Left colon (tissue), 2 donors: ENCODE measurements at places on chromosomes 13 and 19. TPM values are rescaled to one million over a fixed set of nuclear protein-coding genes. Genes with fewer than 3 reads are reported as not detected.

The FAM83E gene
- total RNA-seq = 180 TPM

DNA sequence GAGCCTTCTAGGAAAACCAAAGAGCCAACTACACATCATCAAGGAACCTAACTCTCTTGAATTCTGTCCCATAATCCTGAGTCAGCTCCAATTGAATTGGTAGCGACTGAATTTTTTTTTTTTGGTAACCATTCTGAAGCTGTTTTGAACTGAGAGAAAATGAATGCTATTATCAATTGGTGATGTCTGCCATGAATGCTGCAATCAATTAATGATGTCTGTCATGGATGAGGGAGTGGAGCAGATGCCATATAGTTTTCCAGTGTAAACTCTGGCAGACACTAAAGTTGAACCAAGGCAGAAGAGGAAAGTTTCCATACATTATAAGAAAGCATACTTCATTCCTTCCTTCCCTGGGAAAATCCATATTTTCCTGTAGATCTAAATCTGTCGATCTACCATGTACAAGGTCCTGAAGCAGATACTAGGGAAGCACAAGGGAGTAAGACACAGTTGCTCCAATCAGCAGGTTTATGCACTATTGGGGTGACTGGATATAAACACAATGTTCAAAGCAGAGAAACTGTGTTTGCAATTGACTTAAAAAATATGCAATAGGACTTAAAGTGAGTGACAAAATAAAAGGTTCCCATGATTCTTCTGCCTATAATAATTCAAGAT lies 48.8 kb downstream of the MBD3L1 start:
- DNase-seq = no peak

- no peak for DNase-seq
Observed at GRCh38 chr13:74674720-74675119, 540.5 kb upstream of the KLF12 start.

DNA sequence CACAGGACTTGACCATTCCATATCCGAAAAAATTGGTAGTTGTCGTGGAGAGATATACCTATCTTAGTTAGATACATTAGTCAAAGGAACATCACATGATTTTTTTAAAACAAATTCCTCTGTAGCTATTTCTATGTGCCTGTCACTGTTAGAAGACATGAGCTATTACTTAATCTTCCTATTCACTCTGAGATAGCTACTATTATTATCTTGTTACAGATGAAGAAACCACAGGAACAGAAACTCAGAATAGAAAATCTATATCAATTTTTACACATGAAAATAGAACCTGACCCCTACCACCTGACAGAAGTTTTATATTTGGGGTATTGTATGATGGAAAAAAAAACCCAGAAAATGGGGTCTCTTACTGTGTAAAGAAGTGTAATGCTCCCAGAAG lies 68.9 kb upstream of the TDRD3 start:
- DNase-seq = no peak

DNA sequence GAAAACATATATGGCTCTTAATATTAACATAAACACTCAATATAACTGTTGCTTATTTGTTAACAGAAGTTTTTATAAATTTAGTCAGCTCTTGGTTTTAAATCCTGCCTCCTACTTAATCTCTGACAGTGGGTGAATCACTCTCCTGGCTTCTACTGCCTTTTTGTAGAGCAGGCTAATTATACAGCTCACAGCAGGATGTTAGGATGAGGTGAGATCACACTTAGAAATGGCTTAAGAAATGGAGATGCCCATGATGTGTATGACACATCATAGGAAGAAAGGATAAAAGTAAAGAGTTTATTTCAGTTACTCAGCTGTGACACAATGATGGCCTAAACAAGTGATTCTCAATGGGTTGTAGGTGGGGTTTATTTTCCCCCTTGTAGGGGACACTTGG lies 345.6 kb downstream of the SPRY2 start:
- DNase-seq = no peak

GRCh38 chr19:18590273-18591272 lies 2.0 kb downstream of the REX1BD start:
- peak; percentile 36 for DNase-seq

DNA sequence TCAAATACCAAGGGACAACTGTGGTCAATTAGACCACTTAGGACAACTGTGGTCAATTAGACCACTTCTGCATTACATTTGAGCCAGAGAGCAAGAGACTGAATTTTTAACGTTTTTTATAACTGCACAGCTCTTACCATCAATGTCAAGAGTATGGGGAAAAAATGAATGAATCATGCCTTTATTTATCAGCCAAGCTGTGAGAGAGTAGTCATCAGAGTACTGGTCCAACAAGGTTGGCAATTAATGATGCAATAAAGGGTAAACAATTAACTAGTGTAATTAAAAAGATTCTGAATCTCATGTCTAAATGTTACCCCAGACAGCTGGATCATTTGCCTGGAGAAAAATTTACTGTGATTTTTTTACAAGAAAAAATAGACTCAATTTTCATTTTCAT lies 381.1 kb downstream of the LIG4 start:
- DNase-seq = no peak

- no peak for DNase-seq
Observed at GRCh38 chr13:82165396-82166174, 1716.7 kb downstream of the SLITRK1 start.

DNA sequence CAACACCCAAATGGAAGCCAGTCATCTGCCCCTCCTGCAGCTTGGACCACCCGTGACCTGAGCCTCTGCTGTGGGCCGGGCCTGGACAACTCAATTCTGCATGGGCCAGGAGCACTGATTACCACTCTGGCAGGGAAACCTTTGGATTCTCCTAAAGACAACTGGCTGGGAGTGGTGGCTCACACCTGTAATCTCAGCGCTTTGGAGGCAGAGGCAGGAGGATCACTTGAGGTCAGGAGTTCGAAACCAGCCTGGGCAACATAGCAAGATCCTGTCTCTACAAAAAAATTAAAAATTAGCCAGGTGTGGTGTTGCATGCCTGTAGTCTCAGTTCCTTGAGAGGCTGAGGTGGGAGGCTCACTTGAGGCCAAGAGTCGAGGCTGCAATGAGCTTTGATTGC lies 6.5 kb downstream of the EPS15L1 start:
- DNase-seq = no peak

DNA sequence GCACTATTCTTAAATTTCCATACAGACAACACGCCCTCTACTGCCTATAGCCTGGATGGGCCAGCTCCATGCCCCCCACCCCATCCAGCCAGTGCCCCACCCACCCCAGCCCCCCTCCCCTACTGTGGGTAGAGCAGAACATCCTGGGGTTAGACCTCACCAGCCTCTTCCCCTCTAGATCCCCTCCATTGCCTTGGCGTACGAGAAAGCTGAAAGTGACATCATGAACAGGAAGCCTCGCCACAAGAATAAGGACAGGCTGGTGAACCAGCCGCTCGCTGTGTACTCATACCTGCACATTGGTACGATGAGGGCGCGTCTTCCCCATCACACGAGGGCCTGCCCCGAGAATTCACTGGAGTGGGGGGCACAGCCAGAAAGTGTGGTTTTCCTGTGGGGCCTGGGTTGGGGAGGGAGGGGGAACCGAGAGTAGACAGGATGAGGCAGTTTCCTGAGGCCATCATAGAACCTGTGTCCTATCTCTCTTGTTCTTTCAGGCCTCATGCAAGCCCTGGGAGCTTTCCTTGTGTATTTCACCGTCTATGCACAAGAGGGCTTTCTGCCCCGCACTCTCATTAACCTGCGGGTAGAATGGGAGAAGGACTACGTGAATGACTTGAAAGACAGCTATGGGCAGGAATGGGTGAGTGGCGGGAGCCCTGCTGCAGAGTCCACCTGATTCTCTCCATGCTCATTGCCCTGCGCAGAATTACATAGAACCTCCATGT lies 29.1 kb downstream of the ATP12A start:
- no peak for DNase-seq

DNA sequence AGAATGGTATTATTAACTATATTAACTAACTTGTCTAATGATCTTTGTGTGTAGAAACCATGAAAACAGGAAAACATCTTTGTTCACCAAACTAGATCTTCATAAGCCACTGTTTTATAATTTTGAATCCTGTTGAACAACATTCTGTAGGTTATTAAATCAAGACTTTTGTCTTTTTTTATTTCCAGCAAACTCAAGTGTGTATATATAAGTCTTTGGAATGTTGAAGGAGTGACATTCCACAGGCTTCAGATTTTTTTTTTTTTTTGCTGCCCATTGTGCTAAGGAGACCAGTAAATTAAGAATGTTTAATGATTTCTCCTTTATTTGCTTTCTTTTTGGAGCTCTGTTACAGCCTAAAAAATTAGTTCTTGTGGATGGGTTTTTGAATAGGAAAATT lies 89.6 kb downstream of the LMO7 start:
- DNase-seq = no peak

DNA sequence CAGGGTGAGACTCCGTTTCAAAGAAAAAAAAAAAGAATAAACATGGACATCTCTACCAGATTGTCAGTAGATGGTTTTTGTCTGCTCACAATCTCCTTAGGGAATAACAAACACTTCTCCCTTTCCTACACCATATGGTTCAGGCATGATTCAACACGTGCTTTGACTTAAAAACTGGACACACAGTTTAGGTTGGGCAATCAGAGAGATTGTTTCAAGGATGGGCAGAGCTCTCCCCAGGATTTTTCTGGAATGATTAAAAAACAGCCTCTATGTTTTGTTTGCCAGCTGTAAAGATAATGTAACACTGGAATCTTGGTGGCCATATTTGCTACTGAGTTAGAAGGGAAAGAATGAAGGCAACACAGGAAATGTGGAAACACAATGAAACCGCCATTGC lies 150.1 kb upstream of the TSC22D1 start:
- no peak for DNase-seq

- no peak for DNase-seq
Observed at GRCh38 chr13:75399168-75399878, 82.6 kb downstream of the TBC1D4 start.

DNA sequence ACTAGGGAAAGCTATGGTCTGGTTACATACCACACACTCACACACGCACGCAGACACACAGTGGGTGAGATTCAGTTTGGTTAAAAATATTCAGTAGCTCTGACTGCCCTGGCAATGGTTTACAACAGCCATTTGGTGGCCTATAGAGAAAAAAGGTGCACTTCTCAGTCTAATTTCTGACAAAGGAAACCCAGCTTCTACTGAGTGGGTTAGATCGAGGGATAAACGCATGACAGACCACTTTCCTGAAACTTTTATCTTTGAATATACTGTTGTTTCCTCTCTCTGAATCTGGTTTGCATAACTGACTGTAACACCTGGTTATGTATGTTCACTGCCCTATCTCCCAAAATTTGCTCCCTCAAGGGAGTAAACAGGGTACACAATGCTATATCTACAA lies 2.5 kb downstream of the LIG4 start:
- no peak for DNase-seq
